ENCODE measurements at places on chromosomes 2 and 18. TPM values are rescaled to one million over a fixed set of nuclear protein-coding genes. Genes with fewer than 3 reads are reported as not detected.

RAB6C gene
- total RNA-seq, result not detected

NBAS gene
- 16.5 TPM for total RNA-seq

CCDC195 gene
- not detected for total RNA-seq

DNAH6 gene
- not detected for total RNA-seq

RGPD3 gene
- 0.19 TPM for total RNA-seq

ATF2 gene
- 21.9 TPM for total RNA-seq

TMEM200C gene
- not detected for total RNA-seq

SRD5A2 gene
- total RNA-seq, result not detected

RESP18 gene
- not detected for total RNA-seq

TUBA3E gene
- total RNA-seq, result not detected

ACVR1C gene
- not detected for total RNA-seq

GNAL gene
- total RNA-seq, result 4.8 TPM
